ENCODE measurements at places on chromosomes 6 and 20. TPM values are rescaled to one million over a fixed set of nuclear protein-coding genes. Genes with fewer than 3 reads are reported as not detected.

LAMA2 gene
- total RNA-seq = 185 TPM

NMBR gene
- not detected for total RNA-seq

PTK6 gene
- not detected for total RNA-seq

EDN3 gene
- not detected for total RNA-seq

DNA sequence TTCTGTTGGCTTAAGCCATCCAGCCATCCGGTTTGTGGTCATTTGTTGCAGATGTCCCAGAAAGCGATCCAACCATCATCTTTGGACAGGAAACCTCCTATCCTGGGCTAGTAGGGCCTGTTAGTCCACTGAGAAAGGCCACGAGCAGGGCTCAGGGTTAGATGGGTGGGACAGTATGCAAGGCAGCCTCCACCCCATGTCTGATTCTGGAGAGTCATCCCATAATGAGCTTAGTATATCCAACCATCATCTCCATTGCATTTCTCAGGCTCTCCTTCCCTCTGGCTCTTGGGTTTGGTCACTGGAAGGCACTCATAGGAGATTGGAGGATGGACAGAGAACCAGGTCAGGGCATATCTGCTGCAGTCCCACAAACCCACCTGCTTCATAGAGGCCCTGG, 117.8 kb downstream of the LRFN2 start:
- peaks cover 99% of the 10 kb centered on the region for H3K27me3 ChIP-seq
- H3K4me3 ChIP-seq = no peak overlapping the region
- DNase-seq = no peak
- no peaks in the 10 kb centered on the region for H3K36me3 ChIP-seq

DNA sequence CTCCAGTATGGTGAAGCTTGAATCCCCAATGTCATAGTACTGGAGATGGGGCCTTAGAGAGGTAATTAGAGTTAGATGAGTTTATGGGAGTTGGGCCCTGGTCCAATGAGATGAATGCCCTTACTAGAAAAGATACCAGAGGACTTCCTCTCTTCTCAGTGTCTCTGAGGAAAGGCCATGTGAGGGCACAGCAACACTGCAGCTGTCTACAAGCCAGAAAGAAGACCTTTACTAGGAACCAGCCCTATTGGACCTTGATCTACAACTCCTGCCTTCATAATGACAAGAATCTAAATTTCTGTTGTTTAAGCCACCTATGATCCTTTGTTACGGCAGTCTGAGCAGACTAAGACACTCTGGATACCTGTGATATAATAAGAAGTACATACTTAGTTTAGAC, 31.4 kb upstream of the AKAP7 start:
- H3K27me3 ChIP-seq = no peaks in the 10 kb centered on the region
- H3K27ac ChIP-seq = no peak overlapping the region
- no peaks in the 10 kb centered on the region for H3K36me3 ChIP-seq
- DNase-seq = no peak
- no peak overlapping the region for H3K4me3 ChIP-seq
- H3K4me1 ChIP-seq = no peaks in the 10 kb centered on the region

DNA sequence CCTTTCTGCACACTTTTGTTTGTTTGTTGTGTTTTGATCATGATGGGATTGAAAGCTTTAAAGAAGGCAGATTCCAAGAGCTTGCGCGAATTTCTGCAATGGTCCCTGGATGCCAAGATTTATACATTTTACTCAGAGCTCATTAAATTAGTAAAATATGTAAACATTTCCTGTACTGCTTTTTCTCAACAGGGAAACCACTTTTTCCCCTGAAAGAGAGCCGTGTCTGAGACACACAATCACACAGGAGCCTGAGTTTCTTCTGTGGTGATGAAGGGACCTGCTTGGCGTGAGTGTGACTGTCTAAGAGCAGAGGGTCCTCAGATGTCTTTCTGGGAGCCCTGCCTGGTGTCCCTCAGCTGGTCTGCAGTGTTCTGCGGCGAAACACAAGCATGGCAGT, 12.1 kb upstream of the TAGAP start:
- peaks cover 64% of the 10 kb centered on the region for H3K27me3 ChIP-seq
- H3K4me1 ChIP-seq = no peaks in the 10 kb centered on the region
- no peak overlapping the region for H3K27ac ChIP-seq
- no peak for DNase-seq
- no peaks in the 10 kb centered on the region for H3K36me3 ChIP-seq

DNA sequence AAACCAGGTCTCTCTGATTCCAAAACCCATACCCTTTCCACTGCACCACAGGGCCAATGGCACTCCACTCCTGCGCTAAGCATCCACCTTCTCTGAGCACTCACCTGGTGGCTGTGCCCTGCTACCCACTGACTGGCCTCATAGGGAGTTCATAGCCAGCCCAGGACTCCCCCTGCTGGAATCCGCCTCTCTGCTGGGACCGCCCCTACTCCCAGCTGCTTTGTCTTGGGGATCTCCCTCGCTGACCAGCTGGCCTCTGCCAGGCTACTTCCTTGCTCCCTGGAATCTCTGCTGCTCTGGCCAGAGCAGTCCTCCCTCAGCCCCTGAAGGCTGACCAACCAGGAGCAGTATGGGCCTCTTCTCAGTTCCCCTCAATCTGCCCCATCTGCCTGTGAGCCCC, 129.7 kb downstream of the FAXC start:
- H3K4me1 ChIP-seq = no peaks in the 10 kb centered on the region
- H3K36me3 ChIP-seq = no peaks in the 10 kb centered on the region
- no peak for DNase-seq
- no peak overlapping the region for H3K4me3 ChIP-seq
- no peak overlapping the region for H3K27ac ChIP-seq

- H3K36me3 ChIP-seq = no peaks in the 10 kb centered on the region
- no peak overlapping the region for H3K27ac ChIP-seq
- H3K4me3 ChIP-seq = no peak overlapping the region
These were observed 15.1 kb upstream of the SIRPG start for GRCh38 chr20:1672728-1673127.

DNA sequence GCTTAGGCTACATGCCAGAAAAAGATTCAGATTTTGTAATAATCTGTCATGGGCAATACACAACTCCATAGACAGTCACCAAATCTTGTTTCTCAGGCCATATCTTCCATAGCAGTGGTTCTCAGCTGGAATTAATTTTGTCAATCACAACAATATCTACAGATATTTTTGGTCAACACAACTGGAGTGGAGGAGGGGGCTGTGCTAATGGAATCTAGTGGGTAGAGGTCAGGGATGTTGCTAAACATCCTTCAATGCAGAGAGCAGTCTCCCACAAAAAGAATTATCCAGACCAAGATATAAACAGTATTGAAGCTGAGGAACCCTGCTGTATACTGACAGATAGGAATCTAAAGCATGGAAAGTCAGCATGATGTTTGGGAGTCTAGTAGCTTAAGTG, 174.6 kb downstream of the UBE3D start:
- H3K4me1 ChIP-seq = no peaks in the 10 kb centered on the region
- H3K36me3 ChIP-seq = peaks cover 8% of the 10 kb centered on the region
- no peak overlapping the region for H3K4me3 ChIP-seq
- H3K27ac ChIP-seq = no peak overlapping the region
- DNase-seq = no peak

GRCh38 chr6:35247642-35248231, 11.8 kb upstream of the ZNF76 start:
- H3K4me3 ChIP-seq = no peak overlapping the region
- DNase-seq = no peak
- H3K36me3 ChIP-seq = peaks cover 34% of the 10 kb centered on the region
- no peaks in the 10 kb centered on the region for H3K27me3 ChIP-seq

DNA sequence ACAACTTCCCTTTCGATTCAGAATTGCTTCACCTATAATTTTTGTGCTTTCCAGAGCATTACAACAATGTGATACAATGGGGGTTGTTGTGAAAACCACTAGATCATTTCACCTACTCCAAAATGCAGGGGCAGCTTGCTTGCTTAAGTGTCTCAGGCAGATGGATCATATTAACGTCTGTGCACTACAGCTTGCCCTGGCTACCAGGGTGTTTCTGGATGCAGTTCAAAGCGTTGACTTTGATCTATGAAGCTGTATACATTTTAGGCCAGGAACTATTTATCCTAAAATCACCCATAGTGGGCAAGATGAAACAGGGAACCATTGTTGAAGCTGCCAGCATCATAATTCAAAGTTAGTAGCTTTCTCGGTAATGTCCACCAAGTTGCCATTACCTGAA, 339.5 kb upstream of the HSF2 start:
- no peak for DNase-seq
- H3K4me1 ChIP-seq = no peaks in the 10 kb centered on the region
- no peaks in the 10 kb centered on the region for H3K27me3 ChIP-seq
- H3K36me3 ChIP-seq = no peaks in the 10 kb centered on the region
- H3K27ac ChIP-seq = no peak overlapping the region

All from left ventricle myocardium inferior (tissue), 1 donor.